GM04504 (cell line): ENCODE measurements at places on chromosomes 7 and 10.

- DNase-seq: no peak
Observed at GRCh38 chr10:6034371-6034770, 27.8 kb downstream of the IL2RA start.

GRCh38 chr7:66140924-66141323 lies 26.3 kb downstream of the CRCP start:
- peak; percentile 67 for DNase-seq

GRCh38 chr7:5827755-5828154 lies 46.3 kb upstream of the RNF216 start:
- no peak for DNase-seq

GRCh38 chr7:22717760-22718159 lies 9.2 kb upstream of the IL6 start:
- DNase-seq: no peak

GRCh38 chr7:119594956-119595355 lies 678.0 kb upstream of the KCND2 start:
- no peak for DNase-seq

DNA sequence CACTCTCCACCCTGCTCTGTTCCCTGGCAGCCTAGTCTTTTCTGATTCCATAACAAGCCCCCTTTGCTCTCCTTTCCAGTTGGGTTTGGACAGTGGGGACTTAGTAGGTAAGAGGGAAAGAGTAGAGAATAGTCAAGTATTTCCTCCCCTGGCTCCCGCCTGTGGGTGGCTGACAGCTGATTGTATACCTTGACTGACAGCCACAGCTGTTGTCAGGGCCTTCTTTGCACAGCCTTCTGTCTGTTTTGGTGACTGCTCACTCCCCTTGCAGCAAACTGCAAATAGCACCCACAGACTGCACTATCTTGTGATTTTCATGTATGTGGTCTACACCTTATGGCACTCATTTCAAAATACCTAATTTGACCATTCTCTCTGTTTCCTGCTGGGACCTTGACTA lies 486.3 kb downstream of the ACTR3B start:
- DNase-seq: no peak

- DNase-seq: no peak
Observed at GRCh38 chr7:103914147-103914899, 75.1 kb downstream of the RELN start.

DNA sequence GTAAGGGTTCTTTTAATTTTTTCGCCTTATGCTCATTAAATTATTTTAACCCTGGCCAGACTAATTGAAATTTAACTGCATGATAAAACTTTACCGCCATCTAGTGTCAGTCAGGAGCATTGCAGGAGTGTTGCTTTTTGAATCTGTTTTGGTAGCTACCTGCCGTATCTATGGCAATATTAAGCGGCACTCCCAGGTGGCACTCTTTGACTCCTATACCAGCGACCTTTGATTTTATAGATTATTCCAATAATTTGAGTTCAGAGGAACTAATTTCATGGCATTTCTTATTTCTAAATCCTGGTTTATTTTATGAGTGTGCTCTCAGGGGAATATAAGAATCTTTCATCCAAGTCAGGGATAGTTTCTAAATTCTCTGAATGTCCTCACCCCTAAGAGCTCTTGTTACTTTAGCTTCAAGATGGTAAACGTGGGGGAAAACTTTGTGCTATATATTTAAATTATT lies 198.9 kb downstream of the REEP3 start:
- DNase-seq: no peak

- DNase-seq: no peak
Observed at GRCh38 chr10:47035171-47035818, 124.1 kb downstream of the PTPN20 start.

GRCh38 chr7:76358011-76358480 lies 745 bp downstream of the YWHAG start:
- no peak for DNase-seq

- DNase-seq: no peak
Observed at GRCh38 chr10:32481606-32482005, 35.7 kb downstream of the CCDC7 start.

DNA sequence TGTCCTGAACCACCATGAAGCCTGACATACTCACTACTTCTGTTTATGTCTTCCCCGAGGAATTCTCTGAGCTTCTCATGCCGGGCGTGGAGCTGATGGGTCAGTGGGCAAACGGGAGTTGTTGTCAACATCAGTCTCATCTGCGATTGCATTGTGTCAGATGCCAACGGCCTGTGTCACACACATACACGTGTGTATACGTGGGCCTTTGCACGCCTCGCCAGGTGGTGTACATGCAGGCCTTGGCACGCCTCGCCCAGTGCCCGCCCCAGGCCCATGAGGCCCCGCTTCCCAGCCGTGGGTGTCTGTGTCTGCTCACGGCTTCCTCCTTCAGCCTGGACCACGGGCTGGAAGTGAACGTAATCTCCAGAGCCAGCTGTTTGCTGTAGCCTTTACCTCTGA lies 7.5 kb upstream of the CSGALNACT2 start:
- no peak for DNase-seq

GRCh38 chr10:28765641-28766040 lies 88.3 kb downstream of the BAMBI start:
- DNase-seq: no peak

DNA sequence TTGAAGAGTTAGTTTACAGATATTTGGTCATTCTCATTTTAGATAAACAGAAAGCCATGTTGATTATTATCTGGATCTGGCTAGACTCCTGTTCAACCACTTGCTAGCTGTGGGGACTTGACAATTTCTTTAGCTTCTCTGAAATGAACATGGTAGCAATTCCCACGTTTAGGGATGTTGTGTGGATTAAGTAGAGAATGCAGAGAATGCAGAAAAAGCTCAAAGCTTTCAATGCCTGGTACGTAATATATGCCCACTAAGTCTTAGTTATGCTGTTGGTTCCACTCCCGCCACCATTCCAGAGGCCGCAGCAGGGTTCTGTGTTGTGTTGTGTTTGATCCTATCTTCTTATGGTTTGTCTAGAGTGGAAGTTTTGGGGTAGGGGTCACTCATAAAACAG lies 39.2 kb upstream of the RPA3 start:
- no peak for DNase-seq

DNA sequence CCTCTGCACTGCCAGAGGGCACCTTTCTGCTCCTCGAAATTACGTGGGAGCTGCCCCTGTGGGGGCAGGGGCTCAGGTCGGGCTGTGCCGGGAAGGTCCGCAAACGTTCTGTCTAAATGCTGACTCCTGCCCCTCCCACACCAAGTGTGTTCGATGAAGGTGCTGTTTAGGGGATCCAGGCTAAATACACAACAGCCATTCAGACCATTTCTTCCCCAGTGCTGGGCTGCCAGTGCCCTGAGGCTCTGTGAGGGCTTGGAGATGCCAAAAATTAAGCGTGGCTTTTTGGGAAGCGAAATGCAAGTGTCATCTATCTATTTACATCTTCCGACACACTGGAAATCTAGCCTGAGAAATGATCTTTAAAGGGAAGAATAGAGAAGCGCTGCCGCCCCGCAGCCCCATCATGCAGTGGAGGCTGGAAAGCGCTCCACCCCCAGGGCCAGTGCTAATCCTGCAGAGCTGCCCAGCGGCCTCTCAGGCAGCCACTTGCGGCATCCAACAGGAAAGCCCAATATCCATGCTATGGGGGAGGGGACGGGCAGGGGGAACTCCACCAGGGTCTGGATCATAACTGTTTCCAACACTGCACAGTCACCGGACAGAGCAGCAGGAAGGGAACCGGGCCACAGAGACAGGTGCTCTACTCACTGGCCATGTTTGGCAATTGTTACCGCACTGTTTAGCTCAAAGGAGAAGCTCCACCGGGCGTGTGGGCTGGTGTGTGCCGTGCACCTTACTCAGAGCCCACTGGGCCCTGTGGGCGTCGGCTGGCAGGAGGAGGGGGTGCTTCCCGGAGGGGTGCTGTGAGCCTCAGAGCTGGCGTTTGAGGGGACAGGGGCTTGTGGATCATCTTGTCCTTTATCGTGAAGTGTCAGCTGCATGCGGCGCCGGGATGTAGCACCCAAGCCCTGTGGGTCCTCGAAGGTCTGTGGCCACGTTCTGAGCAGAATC lies 205.5 kb downstream of the DNAJB6 start:
- DNase-seq: no peak

DNA sequence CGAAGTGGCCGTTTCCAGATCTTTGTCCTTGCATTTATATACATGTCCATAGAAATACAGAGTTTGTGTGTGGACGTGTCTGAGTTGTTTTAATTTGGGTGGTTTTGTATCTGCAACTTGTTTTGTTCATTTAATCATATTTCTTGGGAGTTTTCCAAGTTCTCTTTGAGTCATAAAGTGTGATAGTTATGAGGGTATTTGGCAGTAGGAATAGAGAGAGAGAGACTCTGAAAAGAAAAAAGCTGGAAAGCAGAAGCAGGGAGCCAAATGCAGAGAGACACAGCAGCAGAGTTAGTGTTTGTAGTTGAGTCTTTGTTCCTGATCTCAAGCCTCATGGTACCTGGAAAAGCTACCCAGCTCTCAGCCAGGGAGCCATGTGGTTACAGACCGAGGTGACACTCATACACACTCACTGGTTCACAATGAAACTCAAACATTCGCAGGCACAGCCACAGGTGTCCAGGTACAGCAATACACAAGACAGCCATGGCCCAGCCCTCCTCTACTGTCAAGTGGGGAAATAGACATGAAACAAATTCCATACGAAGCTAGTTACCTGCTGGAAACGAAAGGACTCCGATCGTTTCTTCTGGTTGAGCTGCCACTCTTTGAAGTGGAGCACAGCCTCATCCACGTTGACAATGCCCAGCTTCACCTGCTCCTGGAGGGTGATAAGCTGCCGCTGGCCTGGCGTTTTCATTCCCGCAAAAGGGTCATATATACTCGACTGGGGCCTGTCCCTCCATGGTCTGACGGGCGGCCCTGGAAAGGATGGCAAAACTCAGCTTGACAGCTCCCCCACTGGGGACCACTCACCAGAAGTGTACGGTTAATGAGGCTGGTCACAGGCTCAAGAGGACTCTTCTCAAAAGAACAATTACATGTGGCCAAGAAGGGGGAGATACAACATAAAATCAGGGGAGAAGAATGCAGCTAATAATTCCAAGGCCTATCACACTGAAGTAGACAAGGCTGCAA lies 33.3 kb upstream of the TM9SF3 start:
- no peak for DNase-seq

DNA sequence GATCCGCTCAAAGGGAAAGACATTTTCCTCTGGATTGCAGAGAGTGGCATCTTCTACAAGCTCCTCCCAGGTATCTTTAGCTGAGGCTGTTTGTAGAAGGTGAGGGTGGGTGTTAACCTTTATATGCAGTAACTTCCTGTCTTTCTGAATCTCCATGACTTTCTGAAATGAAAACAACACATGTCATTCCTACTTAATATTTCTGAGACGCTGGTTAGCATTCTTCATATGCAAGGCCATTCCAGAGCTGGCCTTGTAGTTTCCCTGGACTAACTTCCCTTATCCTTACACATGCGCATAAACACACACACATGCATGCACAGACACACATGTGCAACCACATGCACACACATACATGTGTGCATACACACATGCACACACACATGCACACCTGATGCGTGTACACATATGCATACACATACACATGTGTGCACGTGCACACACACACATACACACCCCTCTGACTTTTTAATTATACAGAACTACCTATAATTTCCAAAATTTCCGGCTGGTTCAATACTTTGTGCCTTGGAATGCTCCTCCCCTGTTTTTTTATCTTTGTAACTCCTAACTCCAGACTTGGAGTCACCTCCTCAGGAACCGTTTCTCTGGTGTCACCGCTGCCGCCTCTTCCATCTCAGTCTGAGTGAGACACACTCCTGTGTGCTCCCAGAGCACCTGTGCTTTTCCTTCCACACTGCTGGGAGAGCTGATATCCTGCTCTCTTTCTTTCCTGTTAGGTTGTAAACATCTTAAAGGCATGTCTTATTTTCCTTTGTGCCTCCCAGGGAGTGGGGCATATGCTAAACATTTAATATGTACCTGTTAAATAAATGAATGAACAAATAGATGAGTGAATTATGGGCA lies 55.2 kb downstream of the LRRC18 start:
- no peak for DNase-seq

DNA sequence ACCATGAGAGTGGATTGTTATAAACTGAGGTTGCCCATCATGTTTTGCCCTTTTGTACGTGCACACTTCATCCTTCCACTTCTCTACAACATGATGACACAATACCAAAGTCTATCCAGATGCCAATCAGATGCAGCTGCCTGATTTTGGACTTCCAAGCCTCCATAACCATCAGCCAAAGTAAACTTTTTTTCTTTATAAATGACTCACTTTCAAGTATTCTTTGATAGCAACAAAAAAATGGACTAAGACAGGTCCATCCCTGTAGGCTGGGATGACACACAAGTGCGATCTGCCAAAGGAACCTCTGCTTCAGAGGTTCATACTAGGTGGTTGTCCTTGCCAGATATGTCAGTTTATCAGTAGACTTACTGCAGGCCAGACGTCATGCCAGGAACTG lies 320.2 kb upstream of the FZD1 start:
- no peak for DNase-seq

GRCh38 chr7:24728503-24729364 lies 28.5 kb downstream of the GSDME start:
- no peak for DNase-seq

- DNase-seq: no peak
Observed at GRCh38 chr7:75604408-75604807, 112.3 kb downstream of the SPDYE5 start.

DNA sequence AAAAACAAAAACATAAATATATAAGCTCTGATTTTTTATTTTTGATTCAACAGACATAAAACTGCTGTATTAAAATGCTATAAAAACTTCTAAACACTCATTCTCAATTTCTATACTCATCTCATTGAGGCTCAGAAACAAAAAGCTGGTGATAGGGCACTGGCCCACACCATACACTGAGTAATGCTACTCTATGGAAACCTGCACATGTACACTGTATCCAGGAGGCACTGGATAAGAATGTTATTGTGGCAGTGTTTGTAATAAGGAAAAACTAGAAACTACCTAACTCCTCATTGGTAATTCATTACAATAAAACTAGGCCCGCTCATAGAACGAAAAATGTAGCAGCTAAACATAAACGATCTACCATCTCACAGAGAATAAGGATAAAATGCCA lies 23.1 kb downstream of the ERLIN1 start:
- DNase-seq: no peak
